ENCODE measurements at places on chromosomes 1 and 21. TPM values are rescaled to one million over a fixed set of nuclear protein-coding genes. Genes with fewer than 3 reads are reported as not detected.

HMGCS2 gene
- total RNA-seq, result not detected

LCE3E gene
- not detected for total RNA-seq

RGS4 gene
- total RNA-seq, result 49.7 TPM

CCNL2 gene
- total RNA-seq, result 35.6 TPM

FCRL5 gene
- not detected for total RNA-seq

MAPKAPK2 gene
- total RNA-seq, result 46.9 TPM

SLC2A5 gene
- total RNA-seq, result not detected

IL10 gene
- not detected for total RNA-seq

- DNase-seq, result no peak
Observed at GRCh38 chr21:41548781-41549180, 40.8 kb upstream of the TMPRSS2 start.

DNA sequence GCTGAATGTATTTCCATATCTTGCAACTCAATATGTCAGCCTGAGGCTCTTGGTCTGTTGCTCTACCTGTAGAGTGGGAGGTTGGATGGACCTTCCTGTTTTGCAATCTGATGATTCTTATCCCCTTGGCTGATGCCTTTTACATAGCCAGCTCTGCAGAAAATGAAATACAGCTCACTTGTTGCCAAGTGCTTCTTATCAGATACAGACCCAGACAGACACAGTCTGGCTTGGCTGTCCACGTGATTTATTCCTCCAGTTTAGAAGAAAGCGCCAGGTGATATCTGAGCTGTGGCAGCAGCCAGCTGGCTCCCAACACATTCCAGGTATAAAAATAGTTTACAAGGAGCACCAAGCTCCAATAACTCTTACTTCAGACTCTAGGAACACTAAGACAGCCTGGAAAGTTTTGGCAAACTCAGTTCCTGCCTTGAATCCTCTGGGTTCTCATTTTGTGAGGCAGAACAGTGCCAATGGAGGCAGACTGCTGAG, 479.2 kb upstream of the USP24 start:
- DNase-seq, result peak; percentile 32

- DNase-seq, result no peak
Observed at GRCh38 chr1:18230321-18230720, 122.7 kb downstream of the IGSF21 start.

DNA sequence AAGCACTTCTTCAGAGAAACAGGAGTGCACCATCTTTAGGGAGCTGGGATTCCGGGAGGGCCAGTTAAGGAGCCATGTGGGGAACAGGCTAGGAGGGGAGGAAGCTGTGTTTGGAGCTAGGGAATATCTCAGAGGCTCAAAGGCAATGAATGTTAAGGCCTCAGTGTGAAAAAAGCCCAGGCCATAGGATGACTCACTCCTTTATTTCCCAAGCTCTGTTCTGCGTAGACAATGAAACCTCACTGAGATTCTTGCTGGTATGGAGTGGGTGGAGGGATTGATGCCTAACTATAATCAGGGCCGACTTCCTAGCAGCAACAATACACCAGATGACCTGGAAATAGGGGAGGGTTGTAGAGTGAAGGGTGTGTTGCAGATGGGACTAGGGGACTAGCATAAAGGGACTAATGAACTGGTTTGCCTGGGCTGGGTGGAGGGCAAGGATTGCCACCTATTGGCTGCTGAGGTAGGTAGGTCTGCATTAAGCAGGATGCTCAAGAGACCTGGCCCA, 2.1 kb downstream of the GNAT2 start:
- DNase-seq, result peak; percentile 69

- DNase-seq, result no peak
Observed at GRCh38 chr1:101262630-101263348, 26.0 kb downstream of the S1PR1 start.

DNA sequence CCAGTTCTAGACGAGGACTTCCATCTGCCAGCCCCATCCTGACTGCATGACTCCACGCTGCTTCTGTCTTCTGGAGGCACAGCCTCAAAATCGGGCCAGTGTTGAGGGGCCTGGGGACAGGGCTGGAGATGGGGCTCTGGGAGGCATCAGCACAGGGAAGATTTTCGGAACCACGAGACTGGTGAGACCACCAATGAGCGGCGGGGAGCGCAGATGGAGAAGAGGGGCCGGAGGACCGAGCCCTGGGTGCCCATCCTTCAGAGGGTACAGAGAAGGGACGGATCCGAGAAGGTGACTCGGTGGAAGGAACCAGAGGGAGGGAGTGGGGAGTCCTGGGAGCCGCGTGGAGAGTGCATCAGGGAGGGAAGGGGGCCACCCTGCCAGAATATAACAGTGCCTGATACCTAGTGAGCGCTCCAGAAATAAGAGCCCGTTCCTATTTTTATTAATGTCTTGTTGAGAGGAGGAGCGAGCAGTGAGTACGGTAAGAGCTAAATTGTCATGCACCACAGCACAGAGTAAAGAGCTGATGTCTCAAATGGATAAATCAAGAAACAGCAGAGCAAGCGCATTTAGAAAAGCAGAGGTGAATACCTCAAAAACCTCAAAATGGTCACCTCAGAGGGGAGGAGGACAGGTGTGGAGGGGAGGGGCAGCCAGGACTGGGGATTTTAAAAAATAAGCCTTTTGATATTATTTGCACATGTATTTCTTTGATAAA, 26.2 kb upstream of the KIF26B start:
- no peak for DNase-seq

GRCh38 chr1:11790880-11791715, 14.7 kb downstream of the MTHFR start:
- DNase-seq, result peak; percentile 89

GRCh38 chr1:234532503-234532922, 53.5 kb upstream of the TARBP1 start:
- DNase-seq, result no peak

- DNase-seq, result peak; percentile 45
Observed at GRCh38 chr1:155127105-155127966, at the start of gene EFNA1. EFNA1 (plus strand) TSS chr1:155127876; CDS start chr1:155127978, 102 bp downstream.

GRCh38 chr1:6082430-6082971, 36.8 kb downstream of the KCNAB2 start:
- DNase-seq, result no peak
